ENCODE measurements at places on chromosomes 12 and 14.

DNA sequence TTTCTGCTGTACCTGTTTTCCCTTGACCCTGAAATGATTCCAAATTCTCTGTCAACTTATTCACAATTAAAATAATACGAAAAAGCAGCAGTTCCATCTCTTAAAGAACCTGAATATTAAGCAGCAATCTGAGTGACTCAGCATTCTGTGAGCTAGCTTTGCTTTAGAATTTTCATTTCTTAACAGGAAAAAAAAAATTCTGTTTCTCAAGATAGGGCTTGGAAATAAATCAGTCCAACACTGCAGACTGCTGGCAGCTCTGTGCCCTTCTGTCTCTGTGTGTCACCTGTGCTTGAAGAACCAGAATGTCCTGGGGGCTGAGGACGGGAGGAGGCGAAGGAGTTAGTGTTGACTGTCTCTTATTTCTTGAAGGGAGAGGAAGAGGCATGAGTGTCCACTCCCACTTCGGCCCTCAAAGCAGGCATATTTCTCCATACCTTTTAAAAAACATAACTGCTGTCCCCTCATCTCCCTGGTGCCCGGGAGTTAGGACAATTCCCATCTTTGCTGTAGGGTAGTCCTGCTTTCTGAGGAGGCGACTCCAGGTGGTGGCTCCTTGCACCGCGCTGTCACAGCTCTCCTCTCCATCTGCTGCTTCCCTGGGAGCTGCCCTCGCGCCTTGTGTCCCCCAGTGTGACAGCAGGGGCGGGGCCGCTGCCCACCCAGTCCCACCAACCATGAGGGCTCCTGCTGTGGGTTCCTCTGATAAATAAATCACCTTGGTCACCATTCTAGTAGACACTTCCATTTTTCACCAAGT is 203.1 kb downstream of the CALM1 start:
- no peak for DNase-seq

DNA sequence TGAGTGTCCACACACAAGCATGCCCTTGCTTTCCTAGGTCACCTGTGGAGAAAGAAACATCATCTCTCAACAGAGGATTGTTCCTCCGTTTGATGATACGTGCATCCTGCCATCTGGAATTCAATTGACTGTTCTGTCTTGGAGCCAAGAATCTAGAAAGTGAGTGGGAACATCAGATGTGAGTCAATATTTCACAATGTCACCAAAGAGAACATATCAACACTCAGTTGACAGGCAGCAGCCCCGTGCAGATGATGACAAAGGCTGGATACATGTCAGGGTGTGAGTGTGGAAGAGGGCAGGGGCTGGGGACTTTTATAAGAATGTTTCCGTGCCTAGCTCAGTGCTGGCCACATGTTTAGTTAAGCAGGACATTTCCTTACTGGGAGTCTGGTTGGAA is 76.1 kb downstream of the TBC1D30 start:
- DNase-seq = no peak

DNA sequence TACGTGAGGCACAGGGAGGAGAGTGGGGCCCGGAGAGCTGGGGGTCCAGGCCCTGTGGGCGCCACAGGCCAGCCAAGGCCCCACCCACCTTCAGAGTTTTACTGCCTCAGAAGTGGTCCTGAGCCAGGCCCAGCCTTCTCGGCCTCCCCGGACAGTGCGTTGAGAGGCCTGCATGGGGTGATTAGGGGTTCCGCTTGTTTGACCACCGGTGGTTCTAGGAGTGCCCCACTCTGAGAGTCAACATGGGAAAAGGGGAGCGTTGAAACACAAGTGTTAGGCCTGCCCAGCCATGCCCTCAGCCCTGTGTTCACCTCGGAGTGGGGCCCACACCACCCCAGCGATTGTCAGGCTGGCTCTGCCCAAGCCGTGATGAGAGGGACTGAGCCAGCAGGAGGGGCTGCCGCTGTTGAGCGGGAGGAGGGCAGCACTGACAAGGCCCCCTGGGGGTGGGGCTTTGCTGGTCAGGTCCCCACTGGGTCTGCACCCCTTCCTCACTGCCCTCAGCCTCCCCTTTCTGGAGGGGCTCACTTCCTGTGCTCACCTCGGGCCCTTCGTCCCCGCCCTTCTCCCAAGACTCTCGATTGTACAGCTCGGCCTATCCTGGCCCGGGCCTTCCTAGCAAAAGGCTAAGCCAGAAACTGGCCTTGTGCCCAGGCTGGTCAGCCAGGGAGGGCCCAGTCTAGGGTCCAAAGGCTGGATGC is 4.8 kb downstream of the CKB start:
- DNase-seq = no peak

DNA sequence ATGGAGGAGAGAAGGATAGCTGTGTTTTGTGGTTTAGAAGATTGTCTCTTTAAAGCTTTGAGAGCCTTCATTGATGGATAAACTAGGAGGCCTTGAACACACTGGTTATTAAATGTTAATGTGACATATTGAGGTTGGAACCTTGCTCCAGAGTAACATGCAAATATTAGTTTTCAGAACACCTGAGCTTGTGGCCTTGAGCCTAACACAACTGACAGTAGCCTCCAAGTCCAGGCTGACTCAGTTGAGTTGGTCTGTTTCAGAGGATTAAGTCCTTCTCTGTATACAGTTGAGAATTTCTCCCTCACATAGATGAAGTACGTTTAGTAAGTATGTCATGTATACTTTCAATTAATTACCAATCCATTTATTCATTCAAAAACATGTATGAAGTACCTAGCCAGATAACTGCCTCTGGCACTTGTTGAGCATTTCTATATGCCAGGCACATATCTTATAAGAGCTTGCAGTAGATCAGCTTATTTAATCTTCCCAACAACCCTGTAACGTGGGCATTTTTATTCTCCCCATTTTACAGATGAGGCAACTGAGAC is 63.5 kb downstream of the ELK3 start:
- no peak for DNase-seq

GRCh38 chr12:2297004-2297403 is 244.2 kb downstream of the CACNA1C start:
- DNase-seq = no peak

- DNase-seq = no peak
These were observed 49.0 kb downstream of the CACNA1C start for GRCh38 chr12:2101771-2102170.

GRCh38 chr12:128823916-128824839 is at the start of gene SLC15A4:
TSS of gene SLC15A4 (minus strand) at chr12:128823958. CDS start at chr12:128823943, 15 bp downstream.
- peak; percentile 98 for DNase-seq

GRCh38 chr14:61472801-61473376 is 151.5 kb downstream of the PRKCH start:
- peak; percentile 93 for DNase-seq

- no peak for DNase-seq
These were observed 6.9 kb downstream of the ALDH6A1 start for GRCh38 chr14:74077401-74077800.

DNA sequence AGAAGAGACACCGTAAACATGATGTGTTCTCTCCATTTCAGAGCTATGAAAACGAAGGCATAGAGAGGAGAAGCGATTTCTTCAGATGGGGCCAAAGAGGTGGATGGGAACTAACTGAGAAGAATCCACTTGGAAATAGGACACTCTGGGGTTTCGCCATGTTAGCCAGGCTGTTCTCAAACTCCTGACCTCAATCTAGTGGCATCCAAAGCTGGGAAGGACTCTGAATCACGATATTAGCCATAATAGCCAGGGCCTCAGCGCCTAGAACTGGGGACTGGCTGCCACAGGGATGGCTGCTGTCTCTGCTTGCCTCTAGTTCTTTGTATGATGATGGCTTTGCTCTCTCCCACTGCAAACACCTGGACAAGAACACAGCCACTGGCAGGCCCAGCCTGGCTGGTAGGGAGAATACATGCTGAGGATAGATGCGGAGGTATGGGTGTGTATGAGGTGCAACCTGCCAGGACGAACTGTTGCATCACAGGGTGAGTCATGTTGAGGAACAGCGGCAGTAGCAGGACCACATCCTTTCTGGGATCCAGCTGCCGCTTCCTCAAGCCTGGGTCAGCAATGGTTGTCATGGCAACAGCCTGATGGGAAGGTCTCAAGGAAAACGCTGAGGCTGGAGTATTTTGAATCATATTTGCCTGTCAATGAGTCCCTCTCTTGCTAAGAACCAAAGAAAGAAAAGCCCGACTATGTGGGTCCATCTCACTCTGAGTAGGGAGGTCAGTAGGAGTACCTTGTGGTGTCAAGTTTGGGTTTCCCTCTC is 31.1 kb downstream of the CCDC177 start:
- peak; percentile 85 for DNase-seq

GRCh38 chr12:119100933-119101332 is 77.8 kb upstream of the HSPB8 start:
- DNase-seq = no peak

Data from activated CD4-positive, alpha-beta T cell treated with anti-CD3 and anti-CD28 coated beads, Interleukin-10, Interleukin-2, amounts not matched to agents 100 ng/mL and 50 ng/mL, durations not matched to agents 16 hours and 8 hours (primary cell).